Adipose tissue (tissue), 3 donors: ENCODE measurements at places on chromosomes 2 and 18. TPM values are rescaled to one million over a fixed set of nuclear protein-coding genes. Genes with fewer than 3 reads are reported as not detected.

Gene HAAO
- 12.5 TPM for polyA plus RNA-seq

Gene ST6GAL2
- polyA plus RNA-seq = 0.01 TPM

Gene KCNIP3
- 5.1 TPM for polyA plus RNA-seq

Gene STAM2
- polyA plus RNA-seq = 22.7 TPM

Gene SLC23A3
- polyA plus RNA-seq = 0.64 TPM

Gene ASPRV1
- polyA plus RNA-seq = 0.40 TPM

Gene ITGA4
- polyA plus RNA-seq = 0.34 TPM

Gene SERTAD2
- polyA plus RNA-seq = 8.9 TPM

Gene PLB1
- polyA plus RNA-seq = 16.9 TPM

Gene SPATA3
- not detected for polyA plus RNA-seq

Gene CAPN14
- 0.19 TPM for polyA plus RNA-seq

Gene KCMF1
- polyA plus RNA-seq = 27.6 TPM

Gene KCNS3
- 7.3 TPM for polyA plus RNA-seq

Gene ERCC3
- polyA plus RNA-seq = 16.4 TPM

Gene DNAJC5G
- polyA plus RNA-seq = not detected

Gene FAHD2A
- polyA plus RNA-seq = 34.6 TPM

Gene SERPINB12
- not detected for polyA plus RNA-seq

Gene GPBAR1
- 29.4 TPM for polyA plus RNA-seq
